ENCODE measurements at places on chromosomes 5 and 9.

- DNase-seq: no peak
These were observed 73.7 kb upstream of the EGFLAM start for GRCh38 chr5:38184627-38185026.

GRCh38 chr5:6202149-6202967, 176.0 kb downstream of the MED10 start:
- no peak for DNase-seq

GRCh38 chr5:58184910-58185309, 275.0 kb downstream of the PLK2 start:
- DNase-seq: no peak

- DNase-seq: no peak
These were observed 89.0 kb downstream of the FRMD3 start for GRCh38 chr9:83449166-83449565.

- no peak for DNase-seq
These were observed 90.7 kb upstream of the PITX1 start for GRCh38 chr5:135124724-135125123.

DNA sequence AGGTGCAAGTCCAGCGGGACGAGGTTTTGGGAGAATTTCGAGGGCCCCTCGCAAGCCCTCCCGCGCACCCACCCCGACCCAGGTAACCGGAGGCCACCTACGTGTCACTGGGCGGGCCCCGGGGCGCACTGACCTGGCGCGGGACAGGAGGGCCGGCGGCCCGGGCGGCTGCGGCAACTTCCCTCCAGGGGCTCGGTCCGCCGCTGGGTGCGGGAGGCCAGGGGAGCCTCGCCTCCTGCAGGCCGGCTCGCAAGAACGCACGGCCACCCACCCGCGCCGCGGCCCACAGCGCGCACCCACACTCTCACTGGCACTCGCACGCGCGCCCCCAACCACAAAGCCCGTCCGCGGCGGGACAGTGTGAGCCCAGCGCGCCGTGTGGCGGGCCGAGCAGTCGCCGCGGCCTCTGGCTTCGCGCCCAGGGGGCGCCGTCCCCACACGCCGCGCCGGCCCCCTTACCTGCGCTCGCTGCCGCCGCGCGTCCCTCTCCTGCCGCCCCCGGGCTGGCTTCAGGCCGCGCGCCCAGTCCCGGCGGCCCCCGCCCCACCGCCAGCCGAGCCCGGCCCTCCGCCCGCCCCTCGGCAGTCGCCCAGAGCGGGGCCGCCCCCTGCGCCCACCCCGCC, 451 bp downstream of the LPAR1 start:
- no peak for DNase-seq

GRCh38 chr5:55453211-55453610, 81.6 kb downstream of the PLPP1 start:
- DNase-seq: no peak

DNA sequence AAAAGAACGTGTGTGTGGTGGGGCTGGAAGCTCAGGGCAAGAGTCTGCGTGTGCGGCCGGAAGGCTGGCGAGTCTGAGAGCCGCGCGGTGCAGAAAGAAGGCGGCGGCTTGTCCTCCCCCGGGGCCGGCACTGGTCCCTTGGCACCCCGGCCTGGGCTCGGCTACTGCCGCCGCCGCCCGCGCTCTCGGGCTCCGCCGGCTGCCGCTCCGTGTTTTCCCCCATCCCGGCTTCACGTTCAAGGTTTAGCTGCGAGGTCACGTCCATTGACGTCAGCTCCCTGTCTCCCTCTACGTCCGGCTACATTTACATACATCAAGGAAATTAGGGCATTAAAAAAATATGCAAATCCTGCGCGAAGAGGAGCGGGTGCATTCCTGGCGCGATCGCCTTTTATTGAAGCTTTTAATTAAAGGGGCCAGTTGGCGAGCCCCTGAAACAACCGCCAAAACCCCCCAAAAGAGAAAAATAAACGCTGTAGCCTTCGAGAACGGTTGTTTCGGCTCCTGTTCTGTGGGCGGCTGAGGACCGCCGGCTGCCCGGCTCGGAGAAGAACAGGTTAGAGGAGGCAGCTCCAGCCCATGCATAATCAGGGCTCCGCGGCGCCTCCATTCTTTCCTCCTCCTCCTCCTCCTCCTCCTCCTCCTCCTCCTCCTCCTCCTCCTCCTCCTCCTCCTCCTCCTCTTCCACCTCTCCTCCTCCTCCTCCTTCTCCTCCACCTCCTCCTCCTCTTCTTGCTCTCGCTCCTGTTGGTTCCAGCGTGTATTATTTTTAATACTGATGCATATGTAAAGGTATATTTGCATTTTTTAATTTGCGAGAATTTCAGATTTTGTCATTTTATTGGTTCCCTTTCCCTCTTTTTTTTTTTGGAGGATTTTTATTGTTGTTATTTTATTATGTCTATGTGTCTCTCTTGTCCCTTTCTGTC, 207.0 kb downstream of the MEF2C start:
- DNase-seq: peak; percentile 90

- no peak for DNase-seq
These were observed 215.8 kb downstream of the ADAMTS12 start for GRCh38 chr5:33675958-33676464.

- DNase-seq: no peak
These were observed 85.1 kb downstream of the SAXO1 start for GRCh38 chr9:18947892-18948339.

GRCh38 chr5:33310451-33310850, 130.3 kb upstream of the TARS1 start:
- no peak for DNase-seq

- DNase-seq: no peak
These were observed 9.9 kb downstream of the SAXO1 start for GRCh38 chr9:19023078-19023477.

DNA sequence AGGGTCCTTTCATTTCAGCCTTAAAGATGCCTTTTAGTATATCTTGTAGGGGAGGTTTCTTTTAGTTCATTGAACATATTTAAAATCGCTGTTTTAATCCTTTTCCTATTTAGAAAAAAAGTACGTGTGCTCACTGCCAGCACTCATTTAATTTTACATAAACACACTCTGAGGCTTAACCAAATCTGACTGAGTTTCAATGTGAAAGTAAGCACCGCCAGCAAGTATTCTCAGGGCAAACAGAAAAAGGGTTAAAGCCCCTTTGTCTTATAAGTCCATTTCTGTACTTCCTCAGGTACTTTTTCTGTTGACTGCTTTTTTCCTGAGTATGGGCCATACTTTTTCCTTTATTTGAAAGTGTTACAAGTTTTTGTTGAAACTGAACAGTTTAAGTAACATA, 31.8 kb downstream of the SMC5 start:
- DNase-seq: no peak

GRCh38 chr5:75021219-75021618, 31.1 kb downstream of the GCNT4 start:
- no peak for DNase-seq

DNA sequence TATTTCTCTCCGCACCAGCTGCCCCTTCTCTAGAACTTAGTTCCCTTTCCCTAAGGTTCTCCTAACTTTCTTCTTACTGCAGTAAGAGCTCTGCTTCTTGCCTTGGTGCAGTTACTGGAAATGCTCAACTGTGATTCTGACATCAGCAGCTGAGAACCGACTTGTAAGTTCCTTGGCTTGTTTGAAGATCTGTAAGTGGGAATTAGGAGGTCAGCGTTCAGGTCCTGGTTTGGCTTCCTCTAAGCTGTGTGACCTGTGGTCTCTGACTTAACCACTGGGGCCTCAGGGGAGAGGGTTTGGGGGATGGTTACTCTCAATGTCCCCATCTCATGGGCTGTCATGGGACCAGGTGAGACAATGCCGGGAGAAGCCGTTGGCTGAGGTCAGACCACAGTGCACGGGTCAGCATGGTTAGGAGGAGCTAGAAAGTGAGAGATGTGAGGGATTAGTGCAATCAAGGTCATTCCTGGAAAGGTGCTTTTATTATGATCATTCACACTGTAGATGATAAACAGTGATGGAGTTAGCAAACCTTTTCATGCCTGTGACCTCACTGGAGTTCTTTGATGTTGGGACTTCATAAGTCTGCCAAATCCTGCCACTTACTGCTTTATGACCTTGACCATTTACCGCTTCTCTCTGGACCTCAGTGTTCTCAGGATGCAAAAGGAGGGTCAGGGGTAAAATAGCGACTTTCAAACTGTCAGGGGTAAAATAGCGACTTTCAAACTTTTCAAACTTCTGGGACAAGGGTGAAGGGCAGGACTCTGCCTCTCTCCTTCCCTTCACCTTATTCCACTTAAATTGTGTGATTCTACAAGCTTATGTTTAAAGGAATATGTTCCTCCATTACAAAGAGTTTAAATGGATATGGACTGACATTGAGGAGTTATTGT, 7.3 kb downstream of the PAPPA start:
- DNase-seq: no peak

GRCh38 chr9:87770616-87771315, 44.8 kb downstream of the CTSL start:
- DNase-seq: no peak

DNA sequence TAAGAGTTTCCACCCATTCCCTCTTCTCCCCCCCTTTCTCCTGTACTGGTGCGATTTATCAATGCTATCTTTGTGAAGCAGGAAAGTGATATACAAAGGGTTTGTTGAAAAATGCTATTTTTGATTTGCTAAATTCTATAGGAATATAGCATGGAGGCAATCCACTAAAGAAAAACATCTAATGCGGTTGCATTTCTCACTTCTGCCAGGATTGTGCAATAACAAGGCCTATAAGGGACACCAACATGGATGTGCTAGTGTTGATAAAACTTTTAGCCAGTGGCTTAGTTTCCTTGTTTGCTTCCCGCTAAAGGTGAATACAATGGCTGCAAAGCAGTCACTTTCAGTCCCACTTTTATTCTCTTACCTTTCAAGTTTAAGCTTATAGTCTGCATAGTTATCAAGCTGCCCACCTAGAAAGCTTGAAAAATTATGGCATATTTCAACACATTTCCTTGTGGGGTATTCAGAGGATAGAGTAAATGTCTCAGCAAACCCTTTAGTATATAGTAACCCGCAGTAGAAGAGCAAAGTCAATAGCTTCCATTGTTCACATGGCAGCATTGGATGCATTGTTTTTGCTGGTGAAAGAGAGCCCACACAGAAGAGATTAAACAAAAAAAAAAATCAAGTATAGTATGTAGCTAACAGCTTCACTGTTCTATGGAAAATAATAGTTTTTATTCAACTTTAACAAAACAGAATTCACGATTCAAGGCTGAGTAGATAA, 674.6 kb upstream of the SEMA6A start:
- DNase-seq: no peak

GRCh38 chr9:136791516-136792276, 552 bp downstream of the TMEM141 start:
- DNase-seq: no peak

Measured in mesenteric fat pad (tissue), 1 donor.